ENCODE measurements at places on chromosomes 1 and 21.

DNA sequence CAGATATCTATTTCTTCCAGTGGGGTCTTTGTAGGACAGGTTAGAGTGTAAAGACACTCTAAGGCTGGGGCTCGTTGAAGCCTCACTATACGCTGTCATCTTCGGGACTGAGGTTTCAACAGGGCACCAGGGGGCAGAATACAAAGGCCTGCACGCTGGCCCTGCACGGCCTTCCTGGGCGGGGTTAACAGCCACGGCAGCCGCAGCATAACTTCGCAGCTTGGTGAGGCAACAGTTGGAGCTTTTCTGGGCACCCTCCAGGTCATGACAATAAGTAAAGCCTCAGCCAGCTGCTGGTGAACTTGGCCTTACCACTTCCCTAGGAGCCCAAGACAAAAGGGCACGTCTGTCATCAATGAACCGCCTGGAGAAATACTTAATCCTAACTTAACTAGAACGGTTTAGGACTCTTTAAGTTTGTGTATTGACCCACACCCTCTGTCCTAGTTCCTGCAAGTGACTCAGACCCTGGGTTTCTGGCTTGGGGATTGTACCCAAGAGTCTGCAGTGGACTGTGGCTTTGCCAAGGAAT lies 2.3 kb upstream of the RUNX1 start:
- peak; percentile 95 for DNase-seq

DNA sequence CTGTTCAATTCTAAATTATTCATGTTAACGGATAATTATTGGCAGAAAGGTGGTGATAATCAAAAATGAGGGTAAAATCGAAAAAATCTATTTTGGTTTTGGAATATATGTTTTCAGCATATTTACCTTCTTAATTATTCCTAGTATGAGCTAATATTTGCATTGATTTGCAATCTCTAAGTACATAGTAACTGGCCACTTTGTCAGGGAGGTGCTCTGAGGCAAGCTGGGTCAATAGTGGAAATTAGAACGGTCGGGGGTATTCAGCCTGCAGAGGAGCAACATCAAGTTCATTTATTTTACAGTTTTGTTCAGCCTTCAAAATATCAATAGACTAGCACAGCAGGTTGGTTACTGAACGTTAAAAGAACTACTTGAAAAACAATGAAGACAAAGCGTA lies 1.8 kb downstream of the OTUD7B start:
- no peak for DNase-seq

- DNase-seq = peak; percentile 89
Observed at GRCh38 chr21:46092026-46092764, 5.7 kb upstream of the COL6A2 start.

DNA sequence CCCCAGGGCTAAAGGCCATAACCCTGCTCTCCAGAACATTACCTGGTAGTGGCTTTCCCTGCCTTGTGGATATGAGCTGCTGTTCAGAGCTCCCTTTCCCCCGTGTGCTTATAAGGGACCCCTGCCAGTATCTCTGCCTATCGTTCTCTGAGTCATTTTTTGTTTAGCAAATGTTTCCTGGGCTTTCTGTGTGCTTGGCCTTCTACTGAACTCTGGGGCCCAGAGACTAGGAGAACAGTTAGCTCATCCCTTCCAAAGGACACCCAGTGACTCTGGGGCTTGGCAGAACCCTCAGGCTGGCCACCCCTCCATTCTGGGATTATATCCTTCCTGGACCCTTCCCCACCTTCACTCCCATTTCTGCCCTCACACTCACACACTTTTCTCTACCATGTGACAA lies 80.8 kb upstream of the POU3F1 start:
- DNase-seq = no peak
